T-helper 2 cell (primary cell): ENCODE measurements at places on chromosomes 3 and 15.

DNA sequence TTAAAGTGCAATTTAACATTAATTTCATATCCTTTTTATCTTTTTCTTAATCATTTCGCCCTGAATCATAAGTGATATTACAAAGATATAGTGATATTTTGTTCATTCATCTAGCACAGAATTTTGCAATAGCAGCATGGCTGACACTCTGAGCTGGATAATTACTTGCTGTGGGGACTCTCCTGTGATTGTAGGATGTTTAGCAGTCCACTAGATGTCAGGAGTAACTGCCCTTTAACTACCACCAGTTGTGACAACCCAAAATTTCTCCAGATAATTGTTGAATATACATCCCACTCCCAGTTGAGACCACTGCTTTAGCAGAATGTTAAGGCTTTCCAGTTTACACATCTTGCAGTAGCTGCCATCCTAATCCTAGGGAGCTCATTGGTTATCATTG lies 196.8 kb upstream of the MBNL1 start:
- DNase-seq: no peak

- DNase-seq: no peak
These were observed 14.4 kb upstream of the HTR3E start for GRCh38 chr3:184082465-184082864.

- no peak for DNase-seq
These were observed 30.5 kb downstream of the SMAD3 start for GRCh38 chr15:67095912-67096311.

DNA sequence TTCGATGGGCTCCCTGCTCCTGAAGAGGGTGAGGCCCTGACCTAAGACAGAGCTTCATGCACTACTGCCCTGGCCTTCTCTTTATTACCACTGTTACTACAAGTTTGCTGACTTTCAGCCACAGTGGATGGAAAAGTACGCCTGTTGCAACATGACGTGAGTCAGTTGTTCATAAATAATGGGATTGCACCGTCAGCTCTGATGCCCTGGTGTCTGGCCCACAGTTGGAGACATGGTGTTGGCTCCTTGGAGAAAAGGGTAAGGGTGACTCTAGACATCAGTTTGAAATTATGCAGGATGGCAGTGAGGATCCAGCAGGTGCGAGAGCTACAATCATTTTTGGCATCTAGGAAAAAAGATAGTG lies 5.5 kb downstream of the PAQR5 start:
- no peak for DNase-seq

GRCh38 chr15:90174140-90174875 lies 26.8 kb upstream of the SEMA4B start:
- no peak for DNase-seq

DNA sequence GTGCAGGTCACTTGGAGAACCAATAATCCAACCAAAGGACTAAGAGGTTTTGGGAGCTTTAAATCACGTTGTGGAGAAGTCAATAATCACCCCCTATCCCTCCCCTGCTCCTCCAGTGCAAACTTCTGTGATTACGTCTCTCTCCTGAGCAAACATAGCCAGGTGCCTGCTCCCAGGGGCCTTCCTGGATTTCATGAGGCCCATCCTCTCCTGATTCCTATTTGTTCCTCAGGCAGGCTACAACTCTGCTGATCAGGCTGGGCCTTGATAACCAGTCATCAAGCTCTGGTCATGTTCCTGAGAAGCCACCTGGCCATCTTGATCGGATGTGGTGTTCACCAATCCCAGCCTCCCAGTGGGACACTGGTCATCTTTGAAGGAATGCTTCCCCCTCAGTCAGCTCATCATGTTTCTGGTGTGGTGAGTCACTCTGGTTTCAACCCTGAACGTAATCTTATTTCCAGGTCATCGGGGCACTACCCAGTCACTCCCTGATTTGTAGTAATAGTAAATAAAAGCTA lies 2.9 kb upstream of the ZNF710 start:
- DNase-seq: no peak

DNA sequence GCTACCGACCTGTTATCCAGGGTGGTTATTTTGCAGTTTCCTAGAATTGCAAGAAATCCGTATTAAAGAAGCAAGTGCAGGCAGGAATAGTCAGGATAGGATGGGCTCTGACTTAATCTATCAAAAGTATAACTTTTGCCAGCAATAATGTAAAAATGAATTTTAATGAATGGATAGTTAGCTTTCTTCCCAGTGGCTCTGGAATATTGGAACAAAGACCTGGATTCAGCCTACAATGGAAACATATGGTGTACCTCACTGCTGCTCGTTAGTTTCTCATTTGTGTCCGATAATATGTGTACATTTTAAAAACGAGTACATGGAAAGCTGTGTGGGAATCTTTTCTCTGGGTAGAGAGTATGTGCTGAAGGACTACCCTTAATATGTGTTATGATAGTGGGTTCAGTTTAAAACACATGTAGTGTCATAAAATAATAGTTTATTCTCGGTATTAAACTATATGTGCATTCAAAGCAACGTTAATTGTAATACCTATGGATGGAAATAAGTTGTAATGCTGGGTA lies 805 bp downstream of the SERPINI1 start:
- no peak for DNase-seq

GRCh38 chr3:104596551-104596950 lies 770.2 kb upstream of the ALCAM start:
- no peak for DNase-seq

DNA sequence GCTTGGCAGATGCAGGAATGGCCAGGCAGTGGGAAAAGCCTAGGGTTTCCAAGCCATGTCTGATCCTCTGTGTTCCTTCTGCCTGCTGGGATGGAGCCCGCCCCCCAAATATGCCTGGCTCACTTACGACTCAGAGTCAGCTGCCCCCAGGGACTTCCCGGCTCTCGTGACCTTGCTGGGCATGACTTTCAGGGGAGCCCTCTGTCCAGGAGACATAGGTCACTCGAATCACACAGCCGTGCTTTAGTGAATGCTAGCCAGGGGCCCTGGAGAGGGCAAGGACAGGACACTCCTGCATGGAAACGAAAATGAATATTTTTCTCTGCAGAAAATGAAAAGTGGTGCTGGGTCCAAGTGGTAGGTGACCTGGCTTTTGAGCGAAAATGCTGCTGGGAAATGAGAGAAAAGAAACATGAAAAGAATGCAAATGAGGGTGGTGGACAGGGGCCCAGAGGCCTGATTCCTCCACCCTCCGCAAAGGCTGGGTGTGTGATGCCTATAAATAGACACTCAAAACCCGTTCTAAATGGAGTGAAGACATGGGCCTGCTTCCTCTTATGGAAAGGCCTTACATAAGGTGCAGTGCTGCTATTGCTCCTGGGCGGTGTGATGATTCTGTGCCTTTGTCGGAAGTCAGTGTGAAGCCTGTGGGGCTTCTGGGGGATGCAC lies 107.4 kb downstream of the APBA2 start:
- DNase-seq: no peak

DNA sequence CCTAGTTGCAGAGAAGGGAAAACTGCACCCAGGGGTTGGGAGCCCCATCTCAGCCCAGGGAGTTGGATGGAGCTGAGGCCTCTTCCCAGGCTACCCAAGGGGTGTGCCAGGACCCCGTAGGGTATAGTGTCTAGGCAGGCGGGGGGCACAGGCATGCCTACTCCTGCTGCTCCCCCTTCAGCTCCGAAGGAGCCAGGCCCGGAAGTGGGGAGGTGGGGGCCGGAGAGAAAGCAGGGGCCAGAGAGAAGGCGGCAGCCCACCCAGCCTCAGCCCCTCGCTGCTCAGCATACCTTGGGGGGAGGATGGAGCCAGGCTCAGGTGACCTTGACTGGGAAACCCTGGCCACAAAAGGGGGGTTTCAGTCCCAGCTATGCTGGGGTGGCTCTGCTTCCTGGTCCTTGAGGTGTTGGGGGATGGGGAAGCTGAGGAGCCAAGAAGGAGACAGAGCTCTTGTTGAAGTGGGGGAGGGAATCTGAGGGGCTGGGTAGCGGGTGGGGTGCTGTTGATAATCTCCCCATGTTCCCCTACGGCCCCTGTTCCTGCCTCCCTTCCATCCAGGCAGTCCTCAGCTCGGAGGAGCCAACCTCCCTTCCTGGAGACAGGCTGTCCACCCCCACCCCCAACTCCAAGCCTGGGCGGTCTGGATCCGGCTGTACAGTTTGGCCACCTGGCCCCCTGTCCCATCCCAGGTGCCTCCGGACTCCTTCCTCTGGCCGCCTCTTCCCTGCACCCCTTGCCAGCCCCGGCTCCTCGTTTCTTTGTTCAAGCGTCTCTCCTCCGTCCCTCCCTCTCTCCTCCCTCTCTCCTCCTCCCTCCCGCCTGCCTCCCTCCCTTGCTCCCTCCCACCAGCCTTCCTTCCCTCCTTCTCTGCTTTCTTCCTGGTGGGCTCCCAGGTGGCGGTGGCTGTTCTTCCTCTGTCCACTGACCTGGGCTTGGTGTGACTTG lies 1.7 kb downstream of the SEMA3F start:
- no peak for DNase-seq

GRCh38 chr3:11950576-11950975 lies 53.6 kb upstream of the SYN2 start:
- DNase-seq: no peak

DNA sequence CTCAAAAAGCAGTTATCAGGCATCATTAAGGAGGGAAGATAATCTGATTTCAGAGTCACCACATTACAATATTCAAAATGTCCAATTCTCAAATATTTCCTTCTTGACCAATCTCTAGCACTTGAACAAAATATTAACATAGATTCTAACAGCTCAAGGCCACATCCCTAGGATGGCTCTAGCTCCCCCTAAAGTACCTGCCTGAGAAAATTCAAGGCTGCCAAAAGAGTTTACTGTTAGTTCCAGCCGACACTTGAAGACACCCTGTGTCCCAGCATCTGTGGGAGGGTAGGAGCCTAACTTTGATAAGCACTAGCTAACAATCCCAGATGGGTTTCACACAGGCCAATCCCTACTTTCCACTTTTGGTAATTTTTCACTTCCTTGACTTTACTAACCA lies 10.4 kb downstream of the NSMCE3 start:
- DNase-seq: no peak

- DNase-seq: no peak
These were observed 70.9 kb upstream of the PLXNA1 start for GRCh38 chr3:126912027-126912422.

- no peak for DNase-seq
These were observed 104.2 kb downstream of the MYH15 start for GRCh38 chr3:108406063-108406660.

- no peak for DNase-seq
These were observed 45.6 kb downstream of the SENP2 start for GRCh38 chr3:185631508-185632206.

DNA sequence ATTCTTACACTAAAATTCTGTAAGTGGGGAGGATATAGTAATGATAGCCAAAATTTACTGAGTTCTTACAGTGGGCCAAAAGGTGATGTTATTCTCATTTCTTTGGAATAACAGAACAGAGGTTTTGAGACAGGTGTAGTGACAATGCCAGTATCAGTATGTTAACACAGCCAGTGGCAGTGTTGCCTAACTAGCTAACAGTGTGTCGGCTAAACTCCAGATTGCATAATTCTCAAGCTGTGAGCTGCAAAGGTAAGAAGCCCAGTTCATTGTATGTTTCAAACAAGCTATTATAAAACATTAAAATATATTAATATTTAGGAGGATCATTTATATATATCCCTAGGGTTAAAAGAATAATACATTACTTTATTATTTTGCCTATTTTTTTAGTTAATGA lies 920 bp downstream of the SLC15A2 start:
- no peak for DNase-seq

DNA sequence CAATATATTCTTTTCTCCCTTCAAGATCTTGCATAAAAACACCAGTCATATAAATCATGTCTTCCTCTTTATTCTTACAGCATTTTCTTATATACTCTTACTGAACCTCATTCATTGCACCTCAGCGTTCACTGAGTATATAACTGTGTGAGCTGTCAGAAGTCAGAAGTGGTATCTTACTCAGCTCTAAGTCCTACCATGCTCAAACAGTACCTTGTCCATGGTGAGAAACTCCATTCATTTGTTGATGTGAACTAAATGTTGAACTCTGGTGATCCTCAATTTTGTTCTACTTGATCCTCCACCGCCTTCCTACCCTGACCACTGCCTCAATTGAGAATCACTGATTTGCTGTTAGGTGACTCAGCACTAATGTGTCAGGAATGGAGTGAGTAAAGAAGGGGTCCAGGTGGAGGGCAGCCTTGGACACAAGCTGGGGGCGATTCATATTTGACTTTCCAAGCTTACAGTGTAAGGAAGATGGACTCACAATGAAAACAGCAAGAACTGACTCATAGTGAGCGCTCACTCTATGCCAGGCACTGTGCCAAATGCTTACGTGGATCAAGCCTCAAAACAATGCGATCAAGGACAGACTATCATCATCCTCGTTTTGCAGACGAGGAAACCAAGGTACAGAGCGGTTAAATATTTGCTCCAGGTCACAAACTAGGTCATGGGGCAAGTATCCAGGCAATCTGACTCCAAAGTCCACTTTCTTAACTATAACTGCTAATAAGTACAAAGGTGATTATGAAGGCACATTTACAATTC lies 13.5 kb upstream of the ZFYVE19 start:
- DNase-seq: no peak

DNA sequence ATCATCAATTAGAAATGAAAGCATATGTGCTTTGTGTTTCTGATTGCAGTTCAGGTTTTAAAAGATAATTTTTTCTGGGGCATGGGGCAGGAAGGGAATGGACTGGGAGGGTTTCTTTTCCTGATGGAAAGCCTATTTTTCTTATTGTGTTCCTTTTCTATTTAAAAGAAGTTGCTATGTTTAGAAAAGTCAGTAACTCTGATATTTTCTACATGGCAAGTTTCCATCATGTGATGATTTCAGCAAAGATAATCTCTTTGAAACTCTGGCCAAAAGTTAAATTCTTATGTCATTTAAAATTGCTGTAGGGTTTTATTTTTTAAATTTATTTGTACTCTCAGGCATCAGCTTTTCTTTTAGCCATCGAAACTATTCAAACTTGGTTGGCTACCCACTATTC lies 601.2 kb downstream of the FOXP1 start:
- DNase-seq: no peak

GRCh38 chr3:101536266-101536665 lies 23.3 kb upstream of the SENP7 start:
- DNase-seq: no peak

GRCh38 chr3:194262925-194263305 lies 88.2 kb downstream of the CPN2 start:
- no peak for DNase-seq

DNA sequence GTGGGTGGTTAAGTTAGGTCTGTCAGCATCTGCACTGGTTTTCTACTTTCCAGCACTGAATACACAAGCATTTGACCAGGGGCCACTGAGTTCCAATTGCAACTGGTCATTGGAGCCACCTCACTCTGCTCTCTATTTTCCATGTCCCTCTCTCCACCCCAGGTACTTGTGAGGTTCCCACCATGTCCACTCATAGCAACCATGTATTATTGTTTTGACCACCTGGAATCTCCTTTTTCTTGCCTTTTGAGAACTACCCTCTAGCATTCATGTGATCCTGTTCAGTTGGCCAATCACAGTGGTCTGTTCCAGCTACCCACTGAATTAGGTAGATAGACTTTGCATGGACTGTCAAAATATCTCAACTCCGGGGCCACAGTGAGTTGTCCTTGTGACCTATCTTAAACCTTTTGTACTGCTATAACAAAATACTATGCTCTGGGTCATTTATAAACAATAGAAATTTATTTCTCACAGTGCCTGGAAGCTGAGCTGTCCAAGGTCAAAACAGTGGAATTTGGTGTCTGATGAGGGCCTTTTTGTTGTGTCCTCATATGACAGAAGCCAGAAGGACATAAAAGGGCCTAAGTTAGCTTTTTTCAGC lies 20.2 kb upstream of the TM4SF18 start:
- no peak for DNase-seq
